ENCODE measurements at places on chromosomes 5 and 9.

DNA sequence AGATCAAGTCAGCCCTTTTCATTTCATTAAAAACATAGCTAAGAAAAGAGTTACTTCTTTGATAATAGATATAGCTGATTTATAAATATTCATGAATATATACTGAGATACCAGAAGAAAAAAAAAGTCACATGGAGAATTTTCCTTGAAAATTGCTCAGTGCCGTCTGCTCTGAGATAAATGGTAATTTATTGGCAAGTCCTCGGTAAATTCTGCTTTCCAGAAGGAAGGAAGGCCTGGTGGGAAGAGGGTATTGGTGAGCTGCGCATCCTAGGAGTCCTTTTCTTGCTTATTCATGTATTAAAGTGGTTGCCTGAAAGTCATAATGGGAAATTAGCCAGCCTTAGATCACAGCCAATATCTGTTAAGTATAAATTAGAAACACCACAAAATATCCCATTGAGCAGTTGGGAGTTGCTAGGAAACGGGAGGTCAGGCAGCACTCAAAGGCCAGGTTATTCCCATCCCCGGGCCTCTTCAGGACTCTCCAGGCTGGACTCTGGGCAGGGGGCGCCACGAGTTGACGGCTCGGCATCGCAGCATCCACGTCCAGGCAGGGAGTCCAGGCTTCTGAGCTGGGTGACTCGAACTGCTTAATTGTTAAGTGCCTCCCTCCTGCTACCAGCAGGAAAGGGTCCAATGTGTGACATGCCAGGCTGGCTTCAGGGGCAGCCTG lies 116.7 kb upstream of the RETREG1 start:
- DNase-seq = no peak

GRCh38 chr9:108160706-108161355 lies 671.3 kb upstream of the KLF4 start:
- no peak for DNase-seq

DNA sequence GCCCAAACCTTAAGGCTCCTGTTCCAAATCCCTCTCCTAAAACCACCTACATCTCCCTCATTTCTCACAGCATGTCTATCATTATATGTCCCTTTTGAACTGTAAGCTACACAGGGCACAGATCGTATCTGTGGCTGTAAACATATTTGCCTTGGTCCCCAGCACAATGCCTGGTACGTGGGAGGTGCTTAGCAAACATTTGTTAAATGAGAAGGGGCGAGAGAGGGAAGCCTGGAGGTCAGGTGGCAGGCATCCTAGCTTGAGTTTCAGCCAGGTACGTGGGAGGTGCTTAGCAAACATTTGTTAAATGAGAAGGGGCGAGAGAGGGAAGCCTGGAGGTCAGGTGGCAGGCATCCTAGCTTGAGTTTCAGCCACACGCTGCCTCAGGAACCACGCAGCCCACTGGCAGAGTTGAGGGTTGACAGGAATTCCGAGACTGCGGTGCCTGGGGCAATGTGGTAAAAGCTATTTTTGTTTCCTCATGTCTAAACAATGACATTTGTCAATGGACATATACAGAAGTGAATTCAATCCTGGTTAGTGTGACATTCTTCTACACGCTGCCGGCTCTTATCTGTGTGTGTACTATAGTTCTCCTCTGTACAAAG lies 113.6 kb downstream of the EFNA5 start:
- DNase-seq = no peak

GRCh38 chr5:134127376-134127861 lies 12.9 kb downstream of the TCF7 start:
- no peak for DNase-seq

DNA sequence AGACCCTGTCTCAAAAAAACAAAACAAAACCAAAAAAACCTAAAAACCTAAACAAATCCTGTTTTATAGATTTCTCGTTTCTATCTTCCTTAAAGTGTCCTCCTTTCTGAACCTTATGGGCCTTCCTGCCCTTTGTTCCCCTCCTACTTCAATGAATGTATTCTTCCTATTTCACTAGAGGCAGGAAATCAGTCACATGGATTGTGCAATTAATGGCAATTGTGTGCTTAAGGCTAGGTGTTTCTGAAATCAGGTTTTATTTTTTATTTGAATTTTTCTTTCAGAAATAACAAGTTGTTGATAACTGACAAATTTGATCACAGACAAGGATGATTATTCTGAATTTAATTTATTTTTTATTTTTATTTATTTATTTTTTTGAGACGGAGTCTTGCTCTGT lies 220.6 kb upstream of the SEMA6A start:
- DNase-seq = no peak

- DNase-seq = no peak
Observed at GRCh38 chr5:73513996-73514395, 15.8 kb downstream of the BTF3 start.

DNA sequence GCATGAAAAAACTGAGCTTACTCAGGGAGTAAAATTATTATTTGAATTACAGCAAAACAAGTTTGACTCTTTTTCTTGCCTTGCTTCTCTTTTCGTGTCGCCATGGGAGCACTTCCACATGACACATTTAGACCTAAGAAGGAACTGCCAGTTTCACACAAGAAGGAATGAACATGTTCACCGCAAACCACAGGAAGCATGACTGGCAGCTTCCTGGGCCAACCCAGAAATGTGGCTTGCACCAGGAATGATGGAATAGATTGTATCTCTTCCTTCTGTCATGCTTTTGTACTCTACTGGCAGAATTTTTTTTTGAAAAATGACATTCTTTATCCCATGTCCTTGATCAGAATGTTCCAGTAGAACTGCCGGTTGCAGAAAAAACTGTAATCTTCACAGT lies 32.9 kb upstream of the MAN2A1 start:
- DNase-seq = no peak
